ENCODE measurements at places on chromosomes 7 and 10.

DNA sequence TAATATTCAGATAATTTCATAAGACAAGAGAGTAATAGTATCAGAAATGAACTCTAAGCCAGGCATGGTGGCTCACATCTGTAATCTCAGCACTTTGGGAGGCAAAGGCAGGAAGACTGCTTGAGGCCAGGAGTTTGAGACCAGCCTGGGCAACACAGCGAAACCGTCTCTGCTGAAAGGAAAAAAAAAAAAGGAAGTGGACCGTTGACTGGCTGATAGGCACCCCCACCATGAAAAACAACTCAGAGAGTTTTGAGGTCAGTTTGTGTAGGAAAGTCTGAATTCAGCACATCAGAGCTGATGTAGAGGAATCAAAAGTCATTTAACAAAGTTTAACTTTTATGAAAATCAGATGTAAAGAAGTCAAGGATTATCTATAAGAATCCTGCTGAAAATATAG lies 63.2 kb upstream of the AMPH start:
- DNase-seq: no peak

GRCh38 chr7:70647801-70648498 lies 484.0 kb upstream of the GALNT17 start:
- DNase-seq: no peak

- no peak for DNase-seq
Measured at GRCh38 chr10:67618116-67618515, 77.9 kb downstream of the CTNNA3 start.

GRCh38 chr10:117597216-117597615 lies 54.7 kb downstream of the EMX2 start:
- no peak for DNase-seq

- peak; percentile 40 for DNase-seq
Measured at GRCh38 chr7:155252444-155252887, 45.2 kb upstream of the INSIG1 start.

DNA sequence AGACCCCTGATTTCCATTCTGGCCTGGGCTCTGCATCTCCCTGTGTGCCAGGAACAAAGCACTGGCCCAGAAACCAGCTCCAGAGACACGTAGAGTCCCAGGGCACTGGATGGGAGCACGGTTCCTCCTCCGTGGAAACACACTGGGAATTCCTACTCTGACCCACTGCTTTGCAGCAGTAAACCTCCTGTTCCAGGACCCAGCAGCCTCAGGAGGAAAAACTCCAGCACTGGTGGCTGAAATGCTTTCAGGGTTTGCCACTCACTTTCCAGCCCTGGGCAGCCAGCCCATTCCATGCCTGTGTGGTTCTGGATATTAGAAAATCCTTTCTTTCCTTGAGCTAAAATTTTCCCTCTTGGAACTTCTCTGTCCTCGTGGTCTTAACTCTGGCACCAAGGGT lies 58.0 kb downstream of the FAM171A1 start:
- no peak for DNase-seq

DNA sequence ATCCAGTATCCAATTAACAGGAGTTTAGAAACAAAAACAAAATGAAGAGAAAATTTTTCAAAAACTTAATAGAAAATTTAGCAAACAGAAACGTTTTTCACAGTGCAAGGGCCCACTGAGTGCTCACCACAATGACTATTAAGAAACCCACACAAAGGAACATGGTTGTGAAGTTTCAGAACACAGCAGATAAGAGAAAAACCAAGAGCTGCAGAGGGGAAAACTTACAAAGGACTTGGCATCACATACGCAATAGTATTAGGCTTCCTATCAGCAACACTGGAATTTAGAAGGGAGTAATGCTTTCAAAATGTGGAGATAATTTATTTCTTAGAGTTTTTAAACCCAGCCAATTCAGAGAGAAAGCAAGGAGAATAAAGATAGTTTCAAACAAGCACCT lies 1.7 kb upstream of the C7orf25 start:
- peak; percentile 54 for DNase-seq
